ENCODE measurements at places on chromosomes 1 and 21.

DNA sequence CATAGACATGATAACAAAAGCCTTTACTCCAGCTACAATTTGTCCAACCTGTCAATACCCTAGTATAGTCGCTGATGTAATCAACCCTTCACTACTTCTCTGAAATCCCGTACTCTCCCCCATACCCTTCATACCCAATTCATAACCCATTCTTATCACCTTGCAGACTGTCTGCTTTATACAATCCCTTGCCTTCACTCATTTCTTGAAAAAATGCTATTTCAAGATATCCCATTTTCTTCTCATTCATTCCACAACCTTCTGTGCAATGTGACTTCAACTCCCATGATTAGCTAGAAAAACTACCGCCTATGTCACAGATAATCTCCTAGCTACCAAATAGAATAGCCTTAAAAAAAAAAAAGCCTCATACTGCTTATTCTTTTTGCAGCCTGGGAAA is 49.5 kb downstream of the EPS15 start:
- no peak for DNase-seq

DNA sequence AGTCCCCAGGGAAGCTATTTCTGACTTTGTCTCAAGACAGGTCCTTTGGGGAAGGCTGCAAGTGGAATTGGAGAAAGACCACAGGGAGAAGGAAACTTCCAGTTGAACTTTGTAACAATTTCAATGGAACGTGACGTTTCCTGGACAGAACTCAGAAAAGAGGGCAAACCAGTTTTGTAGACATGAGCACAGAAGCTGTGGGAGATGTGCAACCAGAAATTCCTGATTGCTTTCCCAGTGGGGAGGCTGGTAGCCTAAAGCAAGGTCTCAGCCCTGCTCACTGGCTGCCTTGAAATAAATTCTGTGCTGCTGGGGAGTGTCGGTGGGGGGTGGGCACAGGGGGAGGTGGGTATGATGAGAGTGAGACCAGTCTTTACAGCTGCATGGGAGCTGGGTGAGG is 1206.7 kb upstream of the ADGRL2 start:
- no peak for DNase-seq

DNA sequence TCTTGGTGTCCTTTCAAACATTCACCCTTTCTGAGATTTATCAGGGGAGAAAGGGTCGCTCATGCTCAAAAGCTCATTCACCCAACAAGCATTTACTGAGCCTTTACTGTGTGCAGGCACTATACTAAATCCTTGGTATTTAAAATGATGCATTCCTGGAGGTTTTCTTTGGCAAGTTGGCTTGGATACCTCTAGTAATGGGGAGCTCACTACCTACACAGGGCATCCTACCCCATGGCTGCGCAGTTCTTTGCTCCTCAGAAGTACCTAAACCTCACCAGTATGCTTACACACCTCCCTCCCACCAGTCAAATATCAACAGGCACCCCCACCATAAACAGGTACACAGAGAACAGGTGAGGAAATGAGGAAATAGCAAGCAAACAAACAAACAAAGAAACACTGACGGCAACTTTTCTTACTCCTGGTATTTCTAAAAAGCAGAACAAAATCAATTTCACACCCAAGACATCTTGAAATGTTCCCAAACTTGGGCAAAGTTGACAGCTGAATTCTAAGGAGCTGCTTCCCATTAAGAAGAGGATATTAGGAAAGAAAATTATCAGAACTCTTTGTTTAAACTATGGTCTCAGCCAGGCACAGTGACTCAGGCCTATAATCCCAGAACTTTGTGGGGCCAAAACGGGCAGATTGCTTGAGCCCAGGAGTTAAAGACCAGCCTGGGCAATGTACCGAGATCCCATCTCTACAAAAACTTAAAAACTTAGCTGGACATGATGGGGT is 104.8 kb downstream of the PSMG1 start:
- no peak for DNase-seq

GRCh38 chr21:16742741-16743140 is 770.1 kb upstream of the CXADR start:
- no peak for DNase-seq

DNA sequence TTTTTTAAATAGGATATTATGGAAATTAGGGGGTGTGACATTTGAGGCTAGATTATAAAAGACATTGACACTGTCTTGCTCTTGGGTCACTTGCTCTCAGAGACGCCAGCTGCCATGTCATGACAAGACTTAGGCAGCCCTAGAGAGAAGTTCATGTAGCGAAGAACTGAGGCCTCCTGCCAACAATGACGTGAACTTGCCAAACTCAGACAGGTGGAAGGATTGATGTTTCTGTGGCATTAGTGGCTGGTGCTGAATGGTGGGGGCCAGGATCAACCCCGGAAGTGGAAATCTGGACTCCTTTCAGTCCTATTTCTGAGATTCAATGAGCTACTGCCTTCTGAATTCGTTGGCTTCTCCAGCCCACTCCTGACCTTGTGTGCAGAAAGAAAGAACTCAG is 14.7 kb downstream of the NCF2 start:
- no peak for DNase-seq

DNA sequence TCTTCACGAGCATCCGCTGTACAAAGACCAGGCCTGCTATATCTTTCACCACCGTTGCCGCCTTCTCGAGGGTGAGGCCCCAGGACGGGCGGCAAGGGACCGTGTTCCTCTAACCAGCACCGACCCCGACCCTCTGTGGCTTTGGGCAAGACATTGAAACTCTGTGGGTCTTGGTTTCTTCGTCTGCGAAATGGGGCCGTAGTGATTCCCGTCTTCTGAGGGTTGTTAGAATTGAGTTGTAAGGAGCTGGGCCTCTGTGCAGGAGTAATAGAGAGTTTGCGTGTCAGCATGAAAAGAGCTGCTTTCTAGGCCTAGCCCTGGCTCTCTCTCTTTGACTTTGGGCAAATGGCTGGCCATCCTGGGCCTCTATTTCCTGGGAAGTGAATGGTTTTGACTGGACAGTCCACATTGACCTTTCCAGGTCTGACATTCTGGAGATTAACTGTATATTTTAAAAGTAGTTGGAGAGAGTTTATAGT is 591 bp downstream of the MRPL37 start:
- DNase-seq: no peak

DNA sequence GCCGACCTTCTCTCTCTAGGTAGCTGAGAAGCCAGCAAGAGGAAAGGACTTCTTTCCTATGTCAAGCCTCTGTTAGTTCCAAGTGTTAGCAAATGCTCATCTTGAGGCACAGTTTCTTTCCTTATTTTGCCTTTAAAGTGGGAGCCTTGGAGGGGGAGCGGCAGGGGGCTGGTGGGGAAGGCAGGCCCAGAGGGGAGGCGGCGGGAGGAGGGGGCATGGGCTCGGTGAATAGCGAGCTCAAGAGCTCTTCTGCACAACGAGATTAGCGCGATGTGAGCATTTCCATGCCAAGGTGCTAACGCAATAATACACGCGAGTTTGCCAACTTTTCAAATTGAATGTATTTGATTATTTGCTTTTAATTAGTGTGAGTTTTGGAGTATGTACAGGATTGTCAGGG is 372.6 kb downstream of the RPS6KC1 start:
- no peak for DNase-seq

GRCh38 chr1:182656842-182657397 is 27.5 kb downstream of the RGS8 start:
- DNase-seq: no peak

DNA sequence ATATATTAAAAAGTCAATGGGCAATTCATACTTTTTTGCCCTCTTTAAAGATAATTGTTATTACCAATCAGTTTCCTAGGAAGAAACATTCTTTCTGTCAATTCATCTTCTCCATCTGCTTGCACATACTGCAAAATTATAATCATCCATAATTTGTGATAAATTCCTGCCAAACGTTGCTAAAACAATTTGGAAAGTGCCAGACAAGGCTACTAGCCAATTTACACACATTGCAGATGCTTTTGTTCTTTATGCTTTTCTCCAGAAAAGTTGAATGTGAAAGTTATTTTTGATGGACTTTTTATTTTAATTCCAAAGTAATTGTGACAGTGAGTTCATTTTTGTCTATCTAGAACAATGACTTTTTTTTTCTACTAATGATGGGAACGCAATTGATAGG is 992.8 kb upstream of the ADGRL2 start:
- DNase-seq: no peak

GRCh38 chr1:47635111-47635510 is 197.3 kb downstream of the FOXD2 start:
- DNase-seq: no peak

GRCh38 chr1:2352897-2353550 is 38.3 kb downstream of the MORN1 start:
- DNase-seq: no peak

GRCh38 chr1:93869653-93870052 is 9.4 kb downstream of the DNTTIP2 start:
- DNase-seq: no peak

- no peak for DNase-seq
Observed at GRCh38 chr1:109047339-109047738, 5.4 kb upstream of the WDR47 start.

- DNase-seq: no peak
Observed at GRCh38 chr1:48939042-48939441, 162.4 kb upstream of the BEND5 start.

GRCh38 chr1:58854576-58854975 is 70.7 kb upstream of the JUN start:
- DNase-seq: peak; percentile 63

- peak; percentile 37 for DNase-seq
Observed at GRCh38 chr1:244964112-244964971, 100.0 kb upstream of the HNRNPU start.

- DNase-seq: no peak
Observed at GRCh38 chr1:55868026-55868425, 652.9 kb upstream of the USP24 start.

DNA sequence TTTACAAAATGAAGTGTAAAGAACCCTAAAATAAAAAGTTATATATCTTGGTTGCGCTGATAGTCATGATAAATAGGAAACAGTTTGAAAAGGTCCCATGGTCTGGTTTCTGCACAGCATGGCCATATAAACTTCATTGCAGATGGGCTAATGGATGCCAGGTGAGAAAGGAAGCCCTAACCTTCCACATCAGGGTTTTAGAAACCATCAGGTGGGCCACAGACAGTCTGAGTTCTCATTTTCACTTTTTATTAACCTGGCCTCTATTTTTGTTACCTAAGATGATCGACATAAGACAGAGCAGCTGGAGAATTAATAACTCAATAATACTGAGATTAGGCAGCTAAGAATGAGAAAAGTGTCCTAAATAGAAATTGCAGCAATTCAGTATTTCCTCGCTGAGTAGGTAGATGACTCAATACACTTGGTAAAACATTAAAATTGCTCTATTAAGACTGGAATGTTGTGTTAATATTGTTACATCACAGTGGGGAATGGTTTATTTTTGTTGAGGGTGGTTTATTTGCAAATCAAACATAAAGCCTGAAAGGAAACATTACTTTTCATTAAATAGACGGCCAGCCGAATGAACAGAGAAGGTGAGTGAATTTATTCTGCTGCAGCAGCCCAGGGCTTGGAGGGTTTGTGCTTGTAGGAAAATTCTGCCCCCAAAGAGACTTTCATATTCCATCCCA is 21.1 kb downstream of the C1orf21 start:
- DNase-seq: no peak

- no peak for DNase-seq
Observed at GRCh38 chr1:63322114-63322943, at the start of gene FOXD3. Gene FOXD3 (plus strand): TSS chr1:63322567. CDS start chr1:63323059, 492 bp downstream.

GRCh38 chr21:46437511-46437910 is 21.2 kb upstream of the DIP2A start:
- DNase-seq: no peak

GRCh38 chr1:184973272-184974055 is 844 bp downstream of the NIBAN1 start:
- DNase-seq: no peak

DNA sequence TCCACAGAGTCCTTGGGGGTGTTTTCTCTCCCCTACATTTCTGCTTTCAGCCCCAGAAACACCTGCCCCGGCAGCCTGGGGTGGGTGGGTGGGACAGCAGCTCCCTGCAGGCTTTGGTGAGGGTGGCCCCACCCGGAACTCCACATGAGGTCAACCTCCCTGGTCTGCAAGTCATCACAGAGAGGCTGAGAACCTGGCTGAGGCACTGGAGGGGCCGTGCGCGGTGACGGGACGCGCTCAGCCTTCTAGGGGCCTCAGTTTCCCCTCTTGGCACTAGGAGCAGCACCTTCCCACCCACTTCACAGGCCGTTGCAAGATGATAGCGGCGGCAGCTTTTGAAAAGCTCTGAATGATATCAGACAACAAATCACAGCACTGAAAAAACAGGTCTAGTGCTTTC is 37.7 kb upstream of the NID1 start:
- DNase-seq: no peak

- DNase-seq: no peak
Observed at GRCh38 chr1:230643908-230644307, 1.6 kb downstream of the COG2 start.

- DNase-seq: no peak
Observed at GRCh38 chr1:17561561-17561985, 22.1 kb downstream of the ARHGEF10L start.

- DNase-seq: no peak
Observed at GRCh38 chr1:236041631-236042618, 23.0 kb downstream of the NID1 start.

GRCh38 chr1:11691928-11692711 is 610 bp downstream of the DRAXIN start:
- no peak for DNase-seq

GRCh38 chr1:27253596-27253995 is 19.2 kb downstream of the WDTC1 start:
- DNase-seq: no peak

DNA sequence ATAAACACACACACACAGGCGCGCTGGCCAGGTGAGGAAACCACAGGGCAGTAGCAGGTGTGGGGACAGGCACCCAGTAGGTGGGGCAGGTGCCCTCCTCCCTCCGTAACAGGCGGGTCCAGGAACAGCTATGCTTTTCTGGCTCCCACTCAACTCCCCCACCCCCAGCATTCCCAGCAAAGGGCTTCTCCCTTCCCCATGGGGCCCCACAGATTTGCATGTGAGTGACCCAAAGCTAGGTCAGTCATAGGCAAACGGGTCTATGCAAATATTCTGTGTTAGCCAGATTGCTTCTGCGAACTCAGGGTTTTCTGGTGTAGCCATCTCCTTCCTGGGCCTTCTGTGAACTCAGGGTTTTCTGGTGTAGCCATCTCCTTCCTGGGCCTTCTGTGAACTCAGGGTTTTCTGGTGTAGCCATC is 114.2 kb downstream of the SIK1 start:
- no peak for DNase-seq

- no peak for DNase-seq
Observed at GRCh38 chr1:17140279-17140678, 21.0 kb upstream of the PADI2 start.

- DNase-seq: no peak
Observed at GRCh38 chr1:11324567-11325165, 51.7 kb downstream of the UBIAD1 start.

GRCh38 chr1:16218014-16218673 is 5.7 kb upstream of the ARHGEF19 start:
- no peak for DNase-seq

DNA sequence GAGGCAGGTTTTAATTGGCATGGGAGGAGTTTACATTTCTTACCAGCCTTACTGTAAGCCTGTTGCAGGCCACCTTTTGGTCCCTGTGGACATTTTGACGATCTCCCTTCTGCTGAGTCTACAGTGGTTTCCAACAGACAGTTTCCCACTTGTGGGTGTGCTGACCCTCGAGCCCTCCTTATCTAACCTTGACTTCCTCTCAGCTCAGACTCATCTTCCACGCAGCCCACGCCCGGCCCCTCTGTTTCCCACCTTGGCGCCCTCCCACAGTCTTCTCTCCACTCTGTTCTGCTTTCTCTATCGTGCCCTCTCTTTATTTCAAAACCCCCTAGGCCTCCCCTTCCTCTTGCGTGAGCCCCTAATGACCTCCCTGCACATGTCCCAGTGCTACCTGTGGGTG is 6.1 kb upstream of the ARL8A start:
- no peak for DNase-seq

GRCh38 chr1:114660238-114660637 is 9.6 kb downstream of the DENND2C start:
- no peak for DNase-seq

All from Jurkat, Clone E6-1 (cell line).